Osteoblast (primary cell): ENCODE measurements at places on chromosomes 6 and 20. TPM values are rescaled to one million over a fixed set of nuclear protein-coding genes. Genes with fewer than 3 reads are reported as not detected.

Gene TFAP2C
- total RNA-seq: under 0.01 TPM in 1 of 2 replicates, not detected in the other

Gene MUCL3
- total RNA-seq: not detected in 2 replicates

Gene TMEM242
- total RNA-seq: 5.6 and 6.2 TPM in 2 replicates

Gene NR2E1
- not detected in 2 replicates for total RNA-seq

Gene TCFL5
- 13.0 TPM in 2 replicates for total RNA-seq

Gene CGA
- total RNA-seq: not detected in 2 replicates

Gene ENPP4
- total RNA-seq: 6.5 and 10.0 TPM in 2 replicates

Gene PLA2G7
- total RNA-seq: 0.36 TPM in 1 of 2 replicates, not detected in the other

Gene HLA-DRB5
- total RNA-seq: not detected in 2 replicates

Gene ENPP5
- 2.5 and 5.3 TPM in 2 replicates for total RNA-seq

Gene OTOR
- not detected in 2 replicates for total RNA-seq

Gene SLC24A3
- total RNA-seq: 0.29 and 1.1 TPM in 2 replicates

Gene SLC22A1
- 0.72 and 1.2 TPM in 2 replicates for total RNA-seq
